NCI-H2107 (cell line): ENCODE measurements at places on chromosomes 1 and 21.

GRCh38 chr1:41475859-41476567, 8.5 kb downstream of the EDN2 start:
- no peak for DNase-seq

DNA sequence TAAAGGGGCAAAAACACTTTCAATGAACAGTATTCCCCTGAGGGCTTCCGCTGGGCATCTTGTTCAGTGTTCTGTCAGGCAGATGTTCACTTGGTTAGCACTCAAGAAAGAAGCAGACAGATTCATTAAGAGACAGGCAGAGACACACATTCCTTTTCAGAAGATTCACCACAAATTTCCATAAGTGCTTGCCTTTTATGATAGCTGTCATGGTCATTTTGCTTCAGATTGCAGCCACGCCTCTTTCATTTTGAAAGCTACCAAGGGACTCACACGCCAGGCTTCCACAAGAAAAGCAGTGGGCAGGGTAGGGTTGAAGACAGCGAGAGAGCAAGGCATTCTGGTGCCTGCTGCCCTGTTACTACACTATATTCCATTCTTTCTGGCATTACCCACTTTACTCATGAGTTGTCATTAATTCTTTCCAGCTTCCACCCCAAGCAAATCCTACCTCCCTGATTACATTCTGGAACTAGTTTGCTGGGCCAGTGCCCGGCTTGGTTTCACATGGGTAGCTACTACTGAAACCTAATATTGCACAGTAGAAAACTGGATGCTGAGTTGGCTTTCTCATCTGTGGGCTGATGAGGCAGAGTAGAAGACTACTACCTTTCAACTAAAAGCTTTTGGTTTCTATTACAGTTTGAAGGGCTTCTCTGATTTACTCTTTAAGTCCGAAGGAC, 91.2 kb upstream of the COL24A1 start:
- DNase-seq: no peak

GRCh38 chr1:193310564-193310963, 124.2 kb upstream of the B3GALT2 start:
- peak; percentile 7 for DNase-seq

DNA sequence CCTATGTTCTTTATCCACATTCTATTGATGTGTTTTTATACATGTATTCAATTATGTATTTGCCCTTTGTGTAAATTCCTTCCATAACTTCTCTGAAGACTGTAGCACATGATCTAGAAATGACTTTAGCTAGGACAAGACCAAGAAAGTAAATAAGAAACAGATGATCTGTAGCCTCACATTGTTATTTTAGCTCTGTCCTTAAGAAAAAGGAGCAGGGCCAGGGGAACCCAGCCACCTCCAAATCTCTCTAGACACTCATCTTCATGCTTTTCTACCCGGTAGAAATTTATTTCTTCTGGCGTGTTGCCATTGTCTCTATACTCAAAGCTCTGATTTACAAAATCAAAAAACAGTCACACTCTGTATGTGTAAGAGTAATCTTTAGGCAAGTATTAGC, 27.1 kb downstream of the CDC7 start:
- DNase-seq: no peak

DNA sequence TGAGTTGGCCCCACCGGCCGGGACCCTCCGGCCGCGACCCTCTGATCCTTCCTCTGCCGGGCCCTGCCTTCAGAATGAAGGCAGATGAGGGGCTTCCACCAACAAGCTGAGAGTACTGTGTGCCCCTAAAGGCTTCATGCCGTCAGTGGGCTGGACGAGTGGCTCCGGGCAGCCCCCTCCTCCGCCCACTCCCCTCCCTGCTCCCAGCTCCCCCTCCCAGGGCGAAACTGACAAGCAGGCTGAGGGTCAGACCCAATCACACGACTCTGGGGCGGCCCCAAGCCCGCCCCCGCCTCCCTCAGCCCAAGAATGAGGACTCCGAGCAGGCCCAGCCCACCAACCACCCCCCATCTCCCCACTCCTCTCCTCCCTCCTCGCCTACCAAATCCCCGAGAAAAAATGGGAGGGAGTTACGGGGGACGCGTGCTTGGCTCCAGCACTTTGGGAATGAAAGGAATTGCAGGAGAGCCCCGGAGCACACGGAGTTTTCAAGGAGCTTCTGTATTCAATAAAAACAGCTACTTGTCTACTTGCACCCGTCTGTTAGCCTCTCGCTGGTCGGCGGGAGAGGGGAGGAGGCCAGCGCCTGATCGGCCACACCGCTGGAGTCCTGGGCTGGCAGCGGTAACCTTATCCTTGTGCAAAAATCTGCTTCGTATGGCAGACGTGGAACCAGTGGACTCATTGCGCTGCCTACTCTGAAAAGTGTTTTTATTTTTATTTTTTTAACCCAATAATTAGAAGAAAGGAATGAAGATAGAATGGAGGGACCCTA, at the start of gene COL11A1:
COL11A1 (minus strand) TSS at position 147 of the 775 bp plus-strand sequence. CDS start 344 bp downstream, outside the sequence.
- DNase-seq: no peak
